ENCODE measurements at places on chromosomes 12 and 14.

DNA sequence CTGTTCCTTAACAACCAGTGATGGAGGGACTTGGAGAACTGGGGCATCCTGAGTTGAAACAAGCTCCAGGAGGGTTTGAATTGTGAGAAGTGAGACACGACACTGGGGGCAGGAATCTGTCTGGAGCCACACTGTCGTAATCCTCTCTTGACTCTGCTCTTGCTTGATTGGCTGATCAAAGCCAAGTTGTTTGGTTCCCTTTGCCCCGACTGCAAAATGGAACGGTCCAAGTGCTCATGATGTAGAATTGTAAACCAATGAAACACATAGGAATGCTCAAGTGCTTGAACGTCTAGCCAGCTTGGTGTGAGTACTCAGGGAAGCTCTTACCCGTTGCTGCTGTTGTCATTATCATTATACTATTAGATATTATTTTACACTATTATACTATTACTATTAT lies 98.1 kb downstream of the TMEM132C start:
- DNase-seq = no peak

- no peak for DNase-seq
Observed at GRCh38 chr12:51369581-51369980, 21.6 kb downstream of the GALNT6 start.

GRCh38 chr12:70005864-70006618 lies 181.0 kb downstream of the MYRFL start:
- DNase-seq = no peak

GRCh38 chr12:84455598-84455997 lies 457.0 kb downstream of the SLC6A15 start:
- DNase-seq = no peak

GRCh38 chr14:99873653-99874052 lies 80.4 kb downstream of the EML1 start:
- no peak for DNase-seq

DNA sequence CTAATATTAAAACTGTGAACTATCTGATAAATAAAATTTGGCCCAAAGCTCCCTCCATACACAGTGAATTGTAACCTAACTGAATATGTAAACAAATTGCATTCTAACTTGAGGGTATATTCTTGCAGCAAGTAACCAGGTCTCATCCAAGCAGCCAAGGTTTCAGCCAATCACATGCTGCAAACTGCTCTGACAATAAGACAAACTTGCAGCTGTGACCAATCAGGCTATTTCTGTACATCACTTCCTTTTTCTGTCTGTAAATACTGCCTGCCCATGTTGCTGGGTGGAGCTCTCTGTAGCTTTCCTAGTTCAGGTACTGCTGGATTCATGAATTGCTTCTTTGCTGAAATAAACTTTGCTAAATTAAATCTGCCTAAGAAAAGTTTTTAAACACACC lies 499.0 kb downstream of the GALC start:
- DNase-seq = no peak

DNA sequence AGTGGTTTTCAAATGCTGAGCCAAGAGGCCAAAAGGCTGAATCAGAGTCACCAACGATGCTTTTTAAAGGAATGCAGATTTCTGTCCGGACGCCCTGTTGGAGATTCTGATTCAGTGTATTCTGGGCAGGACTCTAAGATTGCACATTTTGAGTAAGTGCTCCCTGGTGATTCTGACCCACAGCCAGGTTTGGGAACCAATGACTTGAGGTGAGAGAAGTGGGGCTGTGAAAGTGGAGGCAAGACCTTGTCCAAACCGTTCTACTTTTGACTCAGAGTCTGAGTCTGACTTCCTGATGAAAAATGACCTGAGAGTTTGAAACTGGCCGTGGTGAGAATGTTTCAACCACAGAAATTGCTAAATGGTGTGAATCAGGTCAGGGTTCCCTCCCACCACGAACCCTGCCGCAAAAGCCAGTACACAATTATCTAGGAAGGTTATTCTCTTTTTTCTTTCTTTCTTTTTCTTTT lies 90.2 kb downstream of the NTN4 start:
- DNase-seq = no peak

GRCh38 chr12:14771651-14772137 lies 31.6 kb downstream of the WBP11 start:
- no peak for DNase-seq

- no peak for DNase-seq
Observed at GRCh38 chr12:23174917-23175316, 549.9 kb downstream of the ETNK1 start.

- DNase-seq = no peak
Observed at GRCh38 chr14:82500222-82500621, 966.6 kb upstream of the SEL1L start.

- no peak for DNase-seq
Observed at GRCh38 chr12:89087876-89088275, 264.4 kb downstream of the DUSP6 start.

- DNase-seq = no peak
Observed at GRCh38 chr12:81208187-81208911, 130.5 kb downstream of the ACSS3 start.

DNA sequence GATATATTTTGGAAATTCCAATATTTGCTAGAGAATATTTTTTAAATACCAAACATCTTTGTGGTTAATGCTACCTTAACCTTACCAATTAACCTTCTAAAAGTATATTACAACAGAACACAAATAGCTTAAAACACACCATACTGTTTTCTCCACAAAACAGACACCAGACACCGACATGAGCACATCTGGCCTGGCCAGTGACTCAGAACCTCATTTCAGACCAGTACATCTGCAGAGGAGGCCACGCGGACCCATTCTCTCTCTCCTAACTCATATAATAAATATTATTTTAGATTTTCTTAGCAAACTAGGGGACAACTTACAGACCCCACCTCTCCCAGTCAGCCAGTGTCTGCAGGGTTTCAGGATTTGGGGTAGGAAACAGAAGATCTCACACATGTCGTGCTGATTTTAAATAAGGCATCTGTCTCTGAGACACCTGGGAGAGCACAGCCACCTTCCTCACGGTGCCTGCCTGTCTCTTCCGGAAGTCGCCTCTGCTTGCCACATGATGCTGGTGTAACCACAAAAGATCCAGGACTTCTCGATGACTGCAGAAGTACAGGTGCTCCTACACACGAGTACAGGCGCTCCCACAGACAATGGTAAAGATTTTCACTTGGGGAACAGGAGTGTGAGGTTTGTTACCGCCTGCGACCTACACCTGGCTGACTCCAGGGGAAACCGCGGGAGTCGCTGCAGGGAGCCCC lies 9.7 kb upstream of the ANKLE2 start:
- DNase-seq = no peak

GRCh38 chr12:32039347-32039746 lies 67.3 kb upstream of the BICD1 start:
- no peak for DNase-seq

- no peak for DNase-seq
Observed at GRCh38 chr14:50785457-50786063, 45.4 kb downstream of the NIN start.

DNA sequence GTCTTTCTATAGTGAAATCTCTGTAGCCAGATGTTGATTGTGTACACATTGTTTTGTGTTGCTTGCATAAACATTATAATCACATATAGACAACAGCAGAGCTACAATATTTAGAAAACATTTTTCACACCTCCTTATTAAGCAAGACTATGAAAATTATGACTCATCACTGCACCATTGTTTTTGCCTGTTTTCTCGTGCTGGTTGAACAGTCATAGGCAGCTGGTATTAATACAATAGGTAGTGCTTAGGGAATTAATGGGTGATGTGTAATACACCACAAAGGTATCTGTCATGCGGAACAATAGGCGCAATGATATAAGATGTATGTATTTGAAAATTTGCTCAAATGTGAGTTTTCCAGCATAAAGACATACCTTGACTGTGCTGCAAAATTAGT lies 449.3 kb downstream of the FOXG1 start:
- DNase-seq = no peak

DNA sequence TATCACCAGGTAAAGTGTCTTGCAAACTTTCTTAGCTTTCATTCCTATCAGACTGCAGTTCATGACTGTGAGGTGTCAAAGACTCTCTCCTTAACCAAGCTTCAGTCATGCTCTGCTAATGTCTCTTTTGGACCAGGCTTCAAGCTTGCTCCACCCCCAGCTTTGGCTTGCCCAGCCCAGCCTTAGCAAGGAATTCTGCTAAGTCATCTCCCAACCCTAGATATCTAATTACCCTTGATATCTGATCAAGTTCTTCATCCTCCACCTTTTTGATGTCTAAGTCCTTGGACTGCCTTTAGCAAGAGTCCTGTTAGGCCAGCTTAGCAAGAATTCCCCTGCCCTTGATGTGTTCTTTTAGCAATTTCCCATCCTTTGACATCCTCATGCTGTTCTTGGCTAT lies 108.9 kb upstream of the FGD4 start:
- DNase-seq = no peak

GRCh38 chr12:121849665-121850064 lies 9.0 kb downstream of the HPD start:
- no peak for DNase-seq

DNA sequence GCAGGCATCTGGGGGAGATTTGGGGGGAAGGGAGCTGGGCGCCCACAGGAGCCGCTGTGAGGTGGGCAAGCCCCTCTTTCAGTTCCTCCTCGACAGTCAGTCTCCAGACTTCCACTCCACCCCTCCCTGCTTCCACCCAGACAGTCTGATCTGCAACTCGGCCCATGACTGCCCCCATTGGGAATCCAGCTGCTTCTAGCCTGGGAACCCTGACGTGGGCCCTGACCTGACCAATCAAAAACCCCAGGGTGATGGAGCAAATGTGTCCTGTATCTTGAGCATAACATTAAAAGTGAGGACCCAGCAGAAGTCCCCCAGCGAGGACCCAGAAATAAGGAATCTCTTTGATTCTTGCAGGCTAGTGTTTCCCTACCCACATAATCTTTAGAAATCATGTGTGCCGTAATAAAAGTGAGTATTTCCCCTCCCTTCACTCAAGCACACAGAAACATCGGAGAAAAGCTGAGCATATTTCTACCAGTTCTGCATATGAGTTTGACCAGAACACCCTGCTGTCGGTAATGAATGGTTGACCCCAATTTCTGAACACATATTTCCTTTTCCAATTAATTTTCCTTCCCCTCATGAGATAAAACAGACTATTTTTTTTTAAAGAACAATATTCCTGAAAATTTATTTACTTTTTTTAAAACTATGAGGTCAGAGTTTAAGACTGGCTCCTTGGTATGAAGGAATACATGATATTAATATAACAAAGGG lies 6.4 kb downstream of the SSH1 start:
- no peak for DNase-seq

DNA sequence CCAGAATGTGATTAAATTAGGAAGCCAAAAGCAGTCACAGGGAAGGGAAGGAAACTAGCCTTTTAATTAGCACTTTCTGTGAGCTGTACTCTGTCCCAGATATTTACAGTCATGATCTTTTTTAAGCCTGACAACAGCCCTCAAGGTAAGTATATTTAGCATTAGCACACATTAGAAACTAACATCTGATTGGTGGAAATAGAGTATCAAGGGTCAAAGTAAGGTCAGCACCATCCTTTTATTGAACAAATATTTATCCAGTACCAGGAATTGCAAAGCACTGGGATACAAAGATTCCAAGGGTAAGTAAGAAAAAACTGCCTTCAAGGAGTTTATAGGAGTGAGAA lies 28.2 kb downstream of the RPGRIP1 start:
- no peak for DNase-seq

GRCh38 chr14:104450811-104451401 lies 128.7 kb upstream of the C14orf180 start:
- no peak for DNase-seq

GRCh38 chr12:74776378-74776777 lies 238.7 kb downstream of the ATXN7L3B start:
- DNase-seq = no peak

GRCh38 chr12:48279101-48279500 lies 71.6 kb downstream of the ZNF641 start:
- DNase-seq = no peak

GRCh38 chr12:131818821-131819585 lies 9.2 kb upstream of the MMP17 start:
- DNase-seq = no peak

- no peak for DNase-seq
Observed at GRCh38 chr12:9957834-9958233, 13.4 kb upstream of the CLEC12A start.

GRCh38 chr12:24595652-24596235 lies 353.2 kb downstream of the BCAT1 start:
- peak; percentile 34 for DNase-seq

DNA sequence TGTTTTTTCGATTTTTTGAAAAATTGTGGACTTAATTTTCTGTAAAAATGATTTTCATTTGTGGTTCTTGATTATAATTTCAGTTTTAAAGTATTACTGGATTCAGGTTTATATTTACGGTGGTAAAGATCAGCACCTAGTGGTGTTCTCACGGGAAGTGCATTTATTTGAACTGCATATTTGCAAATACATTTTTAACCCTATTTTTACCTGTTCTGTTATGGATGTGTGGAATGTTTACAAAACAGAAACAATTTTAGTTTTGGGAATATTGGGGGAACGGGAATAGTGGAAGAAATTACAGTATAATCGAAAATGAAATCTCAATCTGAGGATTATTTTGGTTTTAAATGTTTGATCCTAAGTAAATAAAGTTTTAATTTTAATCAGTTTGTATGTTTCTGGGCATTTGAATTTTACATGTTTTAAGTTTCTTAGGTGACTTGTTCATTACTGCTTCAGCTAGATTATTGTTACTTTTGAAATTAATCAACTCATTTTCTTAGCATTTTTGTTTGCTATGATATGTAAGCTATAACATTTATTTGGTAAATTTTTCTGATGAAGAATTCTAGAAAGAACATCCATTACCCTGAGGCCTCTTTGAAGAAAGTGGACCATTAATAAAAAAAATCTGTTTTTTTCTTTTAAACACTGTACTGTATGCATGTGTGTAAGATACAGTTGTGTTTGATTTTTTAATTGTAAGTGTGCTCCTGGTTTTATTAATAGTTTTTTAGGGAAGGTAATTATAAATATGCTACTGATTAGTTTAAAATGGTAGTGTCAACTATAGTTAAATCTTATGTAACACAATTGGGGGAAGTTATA lies 942 bp downstream of the ATF7IP start:
- DNase-seq = peak; percentile 16

- no peak for DNase-seq
Observed at GRCh38 chr12:113689047-113689610, 217.5 kb upstream of the LHX5 start.

GRCh38 chr12:89181271-89181920 lies 170.9 kb downstream of the DUSP6 start:
- peak; percentile 3 for DNase-seq

- DNase-seq = no peak
Observed at GRCh38 chr14:99924379-99924778, 131.2 kb downstream of the EML1 start.

DNA sequence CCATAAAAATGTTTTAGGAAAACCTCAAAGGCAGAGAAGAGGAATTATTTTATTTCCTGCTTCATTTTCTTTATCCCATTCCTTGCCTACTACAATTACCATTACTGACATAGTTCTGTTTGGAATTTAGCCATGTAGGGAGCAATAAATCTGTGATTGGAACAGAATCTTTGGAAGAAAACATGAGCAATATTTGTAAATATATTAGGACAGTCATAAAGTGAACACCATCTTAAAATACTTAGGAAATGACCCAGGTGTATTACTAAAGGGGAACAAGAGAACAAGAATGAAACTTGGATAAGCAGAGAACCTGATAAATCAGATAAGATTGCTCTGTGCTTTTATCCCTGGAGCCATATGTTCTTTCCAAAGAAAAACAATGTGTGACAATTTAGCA lies 1326.0 kb upstream of the FLRT2 start:
- no peak for DNase-seq

GRCh38 chr12:106128585-106129328 lies 10.0 kb downstream of the NUAK1 start:
- no peak for DNase-seq

GRCh38 chr12:88241862-88242570 lies 99.9 kb downstream of the TMTC3 start:
- peak; percentile 48 for DNase-seq

Measured in urothelium cell line (cell line).